ENCODE measurements at places on chromosomes 11 and 22. TPM values are rescaled to one million over a fixed set of nuclear protein-coding genes. Genes with fewer than 3 reads are reported as not detected.

GRCh38 chr22:23306926-23307325, 126.6 kb downstream of the BCR start:
- no peak for DNase-seq

- DNase-seq, result no peak
Observed at GRCh38 chr11:63694596-63694995, 13.3 kb downstream of the RTN3 start.

- no peak for DNase-seq
Observed at GRCh38 chr22:24594569-24595120, 1.8 kb upstream of the LRRC75B start.

Gene POGLUT3
- polyA plus RNA-seq, result 20.8 TPM

Gene PGA4
- polyA plus RNA-seq, result not detected

Gene RTN4RL2
- 0.43 TPM for polyA plus RNA-seq

Gene E2F8
- polyA plus RNA-seq, result 2.0 TPM

Gene UBQLN3
- not detected for polyA plus RNA-seq

Gene CCDC188
- 4.9 TPM for polyA plus RNA-seq

Gene OR4A15
- polyA plus RNA-seq, result not detected

GRCh38 chr11:122512688-122513087, 142.8 kb upstream of the UBASH3B start:
- no peak for DNase-seq

- DNase-seq, result no peak
Observed at GRCh38 chr22:26671317-26672059, 14.1 kb downstream of the MIAT start.

DNA sequence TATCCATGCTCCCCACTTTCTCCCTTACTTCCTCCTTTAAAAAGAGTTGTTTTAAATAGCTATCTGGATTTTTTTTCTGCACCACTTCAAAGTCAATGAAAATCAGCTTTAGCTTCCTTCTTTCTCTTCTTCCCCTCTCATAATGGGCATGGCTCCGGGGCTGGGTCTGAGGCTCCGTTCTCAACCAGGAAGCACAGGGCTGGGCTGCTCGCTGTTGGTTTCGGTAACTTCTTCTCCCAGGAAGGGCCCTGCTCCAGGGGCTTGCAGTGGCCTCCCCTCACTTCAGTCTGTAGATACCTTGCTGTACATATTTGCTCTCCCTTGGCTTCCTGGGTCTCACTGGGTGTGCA, 23.8 kb downstream of the MICAL2 start:
- no peak for DNase-seq

DNA sequence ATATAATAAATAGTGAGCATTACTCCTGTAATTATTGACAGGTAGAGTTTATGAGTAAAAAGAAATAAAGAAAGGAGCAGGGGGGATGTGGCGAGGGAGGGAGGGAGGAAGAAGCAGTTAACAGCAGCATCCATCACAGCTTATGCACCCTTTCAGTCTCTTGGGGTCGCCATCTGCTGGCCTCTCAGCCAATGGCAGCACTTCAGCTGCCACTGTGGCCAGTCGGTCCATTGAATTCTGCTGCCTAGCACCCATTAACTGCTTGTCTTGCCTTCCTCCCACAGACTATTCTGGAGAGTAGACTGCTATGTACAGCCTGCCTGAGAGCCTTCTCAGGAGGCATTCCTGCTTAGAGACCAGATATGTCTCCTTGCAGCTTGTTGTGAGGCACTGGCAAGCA, 388.3 kb downstream of the TENM4 start:
- DNase-seq, result no peak

Measured in BJ (cell line).